ENCODE measurements at places on chromosomes 4 and X. TPM values are rescaled to one million over a fixed set of nuclear protein-coding genes. Genes with fewer than 3 reads are reported as not detected.

The CASP3 gene
- total RNA-seq, result 27.4 TPM

The GPR173 gene
- total RNA-seq, result 8.5 TPM

The KLKB1 gene
- total RNA-seq, result 0.17 TPM

The GPRIN3 gene
- 0.10 TPM for total RNA-seq

The CCNA2 gene
- total RNA-seq, result 9.3 TPM

The REELD1 gene
- total RNA-seq, result not detected

The LNX1 gene
- total RNA-seq, result 2.3 TPM

The CLNK gene
- total RNA-seq, result not detected

The NSUN7 gene
- 2.4 TPM for total RNA-seq

The NDST3 gene
- 1.3 TPM for total RNA-seq

The NKX6-1 gene
- 0.49 TPM for total RNA-seq

The SLC26A1 gene
- 0.72 TPM for total RNA-seq

The DCX gene
- total RNA-seq, result not detected

The SLC25A6 gene
- 327 TPM for total RNA-seq

The CDKL2 gene
- total RNA-seq, result 4.2 TPM

The PASD1 gene
- not detected for total RNA-seq

The C4orf51 gene
- total RNA-seq, result not detected

The WWC2 gene
- total RNA-seq, result 41.5 TPM
